ENCODE measurements at places on chromosomes 3 and 15. TPM values are rescaled to one million over a fixed set of nuclear protein-coding genes. Genes with fewer than 3 reads are reported as not detected.

INTS14 gene
- total RNA-seq = 26.8 TPM

GRCh38 chr3:11635680-11636393 is 7.9 kb downstream of the VGLL4 start:
- peak; percentile 58 for DNase-seq

DNA sequence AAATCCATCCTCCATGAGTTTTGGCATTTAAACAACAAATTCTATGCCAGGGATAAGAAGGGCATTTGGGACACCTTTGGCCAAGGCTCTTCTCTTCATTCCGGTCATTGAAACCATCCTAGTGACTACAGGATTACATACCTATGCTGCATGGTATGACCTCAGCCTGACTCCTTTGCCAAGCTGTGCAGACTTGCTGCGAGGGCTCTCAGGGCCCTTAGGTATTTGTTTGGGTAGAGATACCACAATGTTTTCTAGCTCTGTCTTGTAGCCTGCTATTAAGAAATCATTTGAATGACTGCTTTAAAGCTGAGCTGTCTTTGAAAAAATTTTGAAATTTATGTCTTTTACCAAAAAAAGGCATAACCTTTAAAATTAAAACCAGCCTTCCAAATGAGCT is 749.8 kb upstream of the SGO1 start:
- no peak for DNase-seq

GRCh38 chr15:74464897-74465296 is 3.9 kb upstream of the UBL7 start:
- no peak for DNase-seq

EBLN2 gene
- total RNA-seq = 12.9 TPM

DNA sequence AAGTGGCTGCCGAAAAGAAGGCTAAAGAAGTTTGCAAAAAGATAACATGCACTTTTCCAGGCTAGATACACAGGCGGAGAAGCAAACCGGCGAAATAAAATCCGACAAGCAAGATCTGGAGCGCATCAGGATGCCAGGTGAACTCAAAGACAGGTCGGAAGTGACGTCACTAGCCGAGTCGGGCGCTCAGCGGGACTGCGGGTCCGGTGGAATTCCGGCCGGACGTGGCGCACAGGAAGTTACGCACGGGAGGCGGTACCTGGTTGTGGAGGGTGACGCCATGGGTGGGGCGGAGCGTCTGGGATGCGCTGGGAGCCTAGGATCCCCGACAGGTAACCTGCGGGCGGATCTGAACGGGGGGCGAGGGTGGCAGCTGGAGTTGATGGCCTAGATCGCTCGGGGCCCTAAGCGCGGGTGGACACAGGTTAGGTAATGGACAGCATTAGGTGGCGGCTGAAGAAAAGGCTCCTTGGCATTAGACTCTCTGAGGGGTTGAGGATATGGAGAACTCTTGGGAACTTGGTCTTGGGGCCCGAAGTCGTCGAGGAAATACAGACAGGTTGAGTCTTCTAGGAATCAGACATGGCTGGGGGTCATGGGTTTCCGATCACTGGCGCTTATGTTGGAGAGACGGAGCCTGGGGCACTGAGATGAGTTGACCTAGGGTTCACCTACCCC is 29.0 kb upstream of the EHHADH start:
- DNase-seq = peak; percentile 99

GRCh38 chr3:105876780-105877327 is 8.0 kb upstream of the CBLB start:
- no peak for DNase-seq

GRCh38 chr3:105032541-105032940 is 334.2 kb upstream of the ALCAM start:
- DNase-seq = no peak

- no peak for DNase-seq
Observed at GRCh38 chr3:186258968-186259367, 103.1 kb downstream of the DGKG start.

GHSR gene
- not detected for total RNA-seq

Data from tongue (tissue), 3 donors.